Left cardiac atrium (tissue), 4 donors: ENCODE measurements at places on chromosomes 7 and 10. TPM values are rescaled to one million over a fixed set of nuclear protein-coding genes. Genes with fewer than 3 reads are reported as not detected.

- DNase-seq: peak; percentile 44
These were observed 51.2 kb upstream of the GTF2I start for GRCh38 chr7:74606101-74606908.

GRCh38 chr7:134948736-134949135, 37.6 kb upstream of the AGBL3 start:
- no peak for DNase-seq

- no peak for DNase-seq
These were observed 153.0 kb downstream of the TNS3 start for GRCh38 chr7:47428768-47429472.

GRCh38 chr10:71649631-71650030, 69.9 kb downstream of the C10orf105 start:
- DNase-seq: no peak

GRCh38 chr7:135160098-135160857, 10.2 kb downstream of the CYREN start:
- no peak for DNase-seq

DNA sequence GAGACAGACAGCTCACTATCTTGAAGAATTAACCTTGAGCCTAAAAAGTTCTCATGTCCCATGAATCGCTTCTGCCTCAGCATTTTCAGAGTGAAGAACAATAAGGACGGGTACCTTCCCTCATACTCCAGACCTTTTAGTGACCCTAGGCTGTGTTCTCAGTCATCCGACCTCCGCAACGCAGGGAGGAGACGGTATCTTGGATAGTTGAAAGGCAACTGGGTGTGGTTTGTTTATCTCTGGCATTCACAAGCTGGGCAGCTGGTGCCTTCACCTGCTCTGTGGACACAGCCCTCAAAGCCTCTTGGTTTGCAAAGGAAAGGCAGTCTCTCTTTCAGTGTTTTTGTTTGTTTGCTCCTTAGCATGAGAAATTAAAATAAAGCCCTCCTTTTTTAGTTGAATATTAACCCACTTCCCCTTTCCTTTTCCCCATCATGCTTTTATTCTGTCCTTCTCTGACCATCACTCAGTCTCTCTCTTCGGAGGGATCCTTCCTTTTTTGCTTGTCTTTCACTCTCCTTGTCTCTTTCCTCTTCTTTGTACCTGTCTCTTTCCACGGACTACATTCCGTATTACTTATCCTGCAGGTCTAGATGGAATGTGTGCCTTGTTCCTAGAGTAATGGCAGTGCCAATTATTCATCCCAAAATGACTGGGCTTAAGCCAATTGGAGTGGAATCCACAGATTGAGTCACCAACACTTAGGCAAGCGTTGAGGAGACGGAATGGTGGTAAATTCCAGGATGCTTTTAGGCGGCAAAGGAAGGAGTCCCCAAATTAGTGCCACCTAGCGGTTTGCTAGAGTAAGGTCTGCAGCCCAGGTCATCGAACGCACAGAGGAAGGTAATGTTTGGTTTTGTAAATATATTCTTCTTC, 45.8 kb downstream of the PRR15 start:
- no peak for DNase-seq

DNA sequence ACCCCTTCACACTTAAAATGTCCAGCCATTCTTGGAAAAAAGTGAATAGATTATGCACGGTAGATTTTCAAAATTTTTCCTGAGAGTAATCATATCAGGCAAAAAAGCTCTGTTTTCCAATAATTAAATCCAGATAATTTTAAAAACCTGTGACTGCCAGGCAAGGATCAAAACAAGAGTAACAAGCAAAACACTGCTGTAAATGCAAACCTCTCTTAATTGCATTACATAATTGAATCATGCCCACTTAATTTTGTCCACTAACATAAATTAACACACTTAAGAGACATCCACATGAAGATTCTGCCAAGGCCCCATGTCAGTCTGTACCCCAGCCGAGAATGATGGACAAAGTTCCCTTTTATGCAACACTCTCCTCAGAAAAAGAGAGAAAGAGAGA, 135.3 kb downstream of the FGFR2 start:
- DNase-seq: no peak

GRCh38 chr7:101373812-101374614, 11.3 kb downstream of the COL26A1 start:
- peak; percentile 32 for DNase-seq

- DNase-seq: no peak
These were observed 553 bp downstream of the TSPAN15 start for GRCh38 chr10:69451784-69452251.

GRCh38 chr10:22791665-22792064, 77.3 kb upstream of the PIP4K2A start:
- DNase-seq: no peak

Gene LRRN3
- 49.9 TPM for total RNA-seq

Gene DDC
- not detected for total RNA-seq

Gene CCL26
- total RNA-seq: 3.2 TPM

Gene TUBB8
- not detected for total RNA-seq

Gene FOXI2
- total RNA-seq: not detected

Gene PHKG1
- total RNA-seq: 21.9 TPM

Gene INA
- not detected for total RNA-seq

Gene DYNC1I1
- total RNA-seq: 18.5 TPM
